Astrocyte of the spinal cord (primary cell): ENCODE measurements at places on chromosomes 6 and 20.

- DNase-seq, result peak; percentile 57
Measured at GRCh38 chr6:139977887-139978332, 603.5 kb upstream of the CITED2 start.

DNA sequence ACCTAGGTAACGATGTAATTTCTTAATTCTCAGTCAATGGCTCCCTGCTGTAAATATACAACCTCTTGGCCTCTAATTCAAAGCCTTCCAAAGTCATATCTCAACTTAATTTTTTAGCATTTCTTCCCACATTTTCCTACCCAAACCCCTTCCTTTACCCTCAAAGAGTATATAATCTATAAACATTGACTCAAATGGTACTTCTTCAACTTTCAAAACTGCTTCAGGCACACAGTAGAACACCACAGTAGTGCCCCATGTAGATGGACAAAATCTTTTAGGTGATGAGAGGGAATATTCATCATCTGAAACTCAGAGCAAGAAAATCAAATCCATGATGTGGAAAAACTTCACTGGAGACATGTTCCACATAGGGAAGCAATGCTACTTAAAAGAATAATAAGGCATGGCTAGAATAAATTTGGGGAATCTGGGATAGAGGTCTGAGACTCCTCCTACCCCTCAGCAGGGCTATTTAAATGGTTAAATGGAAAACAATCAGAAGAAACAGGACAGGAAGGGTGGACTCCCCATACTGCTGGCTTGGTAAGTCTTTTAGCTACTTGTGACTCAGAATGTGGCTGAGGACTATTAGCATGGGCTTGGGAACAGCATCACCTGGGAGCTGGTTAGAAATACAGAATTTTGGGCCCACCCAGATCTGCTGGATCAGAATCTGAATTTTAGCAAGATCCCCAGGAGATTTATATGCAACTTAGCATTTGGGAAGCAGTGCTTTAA, 6.4 kb downstream of the SLC22A2 start:
- DNase-seq, result no peak

- DNase-seq, result peak; percentile 70
Measured at GRCh38 chr20:51639206-51639832, 96.8 kb upstream of the NFATC2 start.

GRCh38 chr6:35073211-35073610, 67.9 kb downstream of the TCP11 start:
- DNase-seq, result no peak

DNA sequence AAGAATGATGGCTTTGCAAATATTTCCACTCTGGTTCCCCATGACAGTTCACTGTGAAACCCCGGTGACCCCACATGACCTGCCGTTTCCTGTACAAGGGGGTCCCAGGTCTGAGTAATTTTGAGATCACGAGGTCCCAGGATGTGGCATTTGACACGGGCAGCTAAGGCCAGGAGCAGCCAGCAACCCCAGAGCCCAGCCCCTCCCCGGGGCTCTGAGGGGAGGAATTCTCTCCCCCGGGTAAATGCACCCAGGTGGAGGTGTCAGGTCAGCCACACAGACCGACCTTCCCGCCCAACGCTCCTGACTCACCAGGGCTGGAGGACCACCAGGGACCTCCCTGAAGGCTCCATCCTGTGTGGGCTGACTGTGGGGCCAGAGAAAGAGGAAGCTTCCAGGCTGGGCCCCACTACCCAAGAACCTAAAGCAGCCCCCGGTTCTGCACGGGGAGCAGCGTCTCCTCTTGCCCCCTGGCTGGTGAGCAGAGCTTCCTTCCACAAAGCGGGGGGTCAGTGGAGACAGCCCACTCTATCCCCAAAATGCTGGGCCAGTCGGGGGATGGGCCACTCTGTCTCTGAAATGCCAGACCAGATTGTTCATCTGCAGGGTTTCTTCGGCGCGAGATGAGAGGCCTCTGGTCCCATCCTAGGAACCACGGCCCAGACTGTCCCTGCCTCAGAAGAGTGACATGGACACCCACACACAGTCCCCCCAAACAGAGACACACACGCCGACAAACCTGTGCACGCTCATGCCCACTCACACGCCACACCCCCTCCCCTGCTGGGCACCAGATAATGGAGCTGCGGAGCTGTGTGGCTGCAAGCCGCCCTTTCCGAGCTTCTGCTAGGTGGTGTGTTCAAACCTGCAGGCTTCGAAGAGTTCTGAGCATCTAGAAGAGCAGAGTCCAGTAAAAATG, 23.4 kb upstream of the SLCO4A1 start:
- no peak for DNase-seq

- DNase-seq, result no peak
Measured at GRCh38 chr20:14853079-14853478, 515.7 kb upstream of the FLRT3 start.

DNA sequence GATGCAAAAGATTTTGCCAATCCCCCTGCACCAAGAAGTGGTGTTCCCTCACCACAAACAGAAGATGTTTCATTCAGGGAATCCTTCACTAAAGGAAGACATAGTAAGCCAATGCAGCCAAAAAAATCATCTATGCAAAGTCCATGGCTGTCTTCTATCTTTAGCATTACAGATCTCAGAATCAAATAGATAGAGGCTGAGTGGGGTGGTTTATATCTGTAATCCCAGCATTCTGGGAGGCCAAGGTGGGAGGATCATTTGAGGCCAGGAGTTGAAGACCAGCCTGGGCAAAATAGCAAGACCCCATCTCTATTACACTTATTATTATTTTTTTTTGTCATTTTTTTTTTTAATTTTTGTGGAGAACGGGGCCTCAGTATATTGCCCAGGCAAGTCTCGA, 32.9 kb upstream of the ZNF217 start:
- DNase-seq, result no peak

GRCh38 chr20:61964675-61965605, 100.7 kb downstream of the TAF4 start:
- DNase-seq, result no peak

- DNase-seq, result no peak
Measured at GRCh38 chr6:25777856-25778649, 23.5 kb downstream of the SLC17A4 start.

GRCh38 chr6:111941686-111942330, 68.6 kb upstream of the FYN start:
- no peak for DNase-seq

GRCh38 chr6:142015011-142015410, 117.7 kb upstream of the GJE1 start:
- peak; percentile 47 for DNase-seq

- peak; percentile 58 for DNase-seq
Measured at GRCh38 chr6:53360093-53360912, 11.6 kb upstream of the ELOVL5 start.

DNA sequence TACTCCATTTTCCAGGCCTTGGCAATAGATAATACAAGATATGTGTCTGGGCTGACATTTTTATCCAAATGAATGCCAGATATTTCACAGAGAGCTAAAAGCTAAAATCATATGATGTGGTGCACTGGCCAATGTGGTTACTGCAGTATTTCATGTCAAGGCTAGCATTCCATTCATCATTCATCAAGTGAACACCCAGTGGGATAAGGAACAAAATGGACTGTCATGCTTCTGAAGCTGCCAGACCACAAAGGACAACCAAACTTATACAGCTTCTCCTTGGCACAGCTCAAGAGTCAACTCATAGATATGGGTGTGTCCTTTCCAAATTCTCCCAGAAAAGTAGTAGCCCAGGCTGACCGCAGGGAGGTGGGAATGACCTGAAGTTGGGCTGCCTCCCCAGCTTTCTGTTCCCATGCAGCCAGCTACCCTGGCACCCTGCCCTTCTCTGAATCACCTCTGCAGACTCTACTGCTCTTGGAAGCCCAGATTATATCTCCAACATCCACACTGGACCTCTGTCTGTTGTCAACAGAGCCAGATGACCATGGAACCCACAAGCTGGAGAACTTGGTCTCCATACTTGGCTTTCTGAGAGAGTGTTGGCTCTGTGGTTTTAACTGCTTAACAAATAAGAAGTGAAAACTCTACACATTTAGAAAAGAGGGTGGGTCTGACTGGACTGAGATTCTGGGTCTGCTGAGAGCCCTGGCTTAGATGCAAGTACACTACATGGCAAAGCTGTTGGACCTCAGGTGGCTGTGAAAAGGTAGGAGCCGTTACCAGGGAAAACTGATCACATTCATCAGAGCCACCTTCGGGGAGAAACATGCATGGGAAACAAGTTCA, 122.8 kb downstream of the ALDH8A1 start:
- DNase-seq, result peak; percentile 91

- DNase-seq, result no peak
Measured at GRCh38 chr6:161401587-161402309, 127.9 kb upstream of the AGPAT4 start.

DNA sequence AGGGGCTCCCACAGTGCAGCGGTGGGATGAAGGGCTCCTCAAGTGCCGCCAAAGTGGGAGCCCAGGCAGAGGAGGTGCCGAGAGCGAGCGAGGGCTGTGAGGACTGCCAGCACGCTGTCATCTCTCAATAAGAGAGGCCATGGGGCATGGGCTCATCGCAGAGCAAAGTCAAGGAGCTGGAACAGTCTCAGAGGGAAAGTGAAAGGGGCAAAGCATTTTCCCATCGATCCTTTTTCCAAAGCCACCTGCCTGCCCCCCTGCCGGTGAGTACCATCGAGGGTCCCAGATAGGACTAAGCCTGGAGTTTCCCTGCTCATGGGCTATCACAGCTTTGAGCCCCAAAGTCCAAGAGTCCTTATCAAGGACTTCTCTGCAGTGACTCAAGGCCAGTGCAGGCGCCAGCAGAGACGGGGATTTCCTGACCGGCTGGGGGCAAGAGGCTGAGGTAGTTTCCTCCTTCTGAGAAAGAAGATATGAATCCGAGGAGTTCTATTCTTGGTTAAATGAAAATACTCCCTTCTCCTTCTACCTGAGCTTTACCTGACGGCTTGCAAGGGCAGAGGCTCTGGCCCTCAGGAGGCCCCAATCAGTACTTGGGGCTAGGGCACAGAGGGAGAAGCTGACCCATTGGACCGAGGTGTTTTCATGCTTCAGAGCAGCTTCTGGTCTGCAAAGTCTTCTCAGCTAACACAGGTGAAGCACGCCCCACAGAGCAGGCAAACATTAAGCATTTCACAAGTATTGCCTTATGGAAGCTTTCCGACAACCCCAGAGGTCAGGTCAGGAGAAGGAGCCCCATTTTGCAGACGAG, 22.6 kb downstream of the ETV7 start:
- no peak for DNase-seq

DNA sequence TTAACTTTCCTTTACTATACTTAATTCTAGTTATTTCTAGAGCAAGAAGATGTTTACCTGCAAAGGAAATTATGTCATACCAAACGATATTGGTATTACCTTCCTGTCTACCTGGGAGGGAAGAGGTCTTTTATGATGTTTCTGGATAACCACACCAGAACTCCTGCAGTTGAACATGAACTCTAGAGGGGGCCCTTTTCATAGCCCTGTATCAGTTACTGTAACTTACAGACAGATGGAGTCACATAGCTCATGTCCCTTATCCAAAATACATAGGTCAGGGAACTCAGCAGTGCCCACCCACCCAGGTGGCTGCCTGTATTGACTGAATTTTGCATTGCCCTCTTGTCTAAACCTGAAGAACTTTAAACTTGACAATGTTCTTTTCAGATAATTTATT, 35.1 kb upstream of the MYL9 start:
- DNase-seq, result no peak

GRCh38 chr6:26392932-26393636, 9.0 kb upstream of the BTN3A1 start:
- DNase-seq, result no peak

DNA sequence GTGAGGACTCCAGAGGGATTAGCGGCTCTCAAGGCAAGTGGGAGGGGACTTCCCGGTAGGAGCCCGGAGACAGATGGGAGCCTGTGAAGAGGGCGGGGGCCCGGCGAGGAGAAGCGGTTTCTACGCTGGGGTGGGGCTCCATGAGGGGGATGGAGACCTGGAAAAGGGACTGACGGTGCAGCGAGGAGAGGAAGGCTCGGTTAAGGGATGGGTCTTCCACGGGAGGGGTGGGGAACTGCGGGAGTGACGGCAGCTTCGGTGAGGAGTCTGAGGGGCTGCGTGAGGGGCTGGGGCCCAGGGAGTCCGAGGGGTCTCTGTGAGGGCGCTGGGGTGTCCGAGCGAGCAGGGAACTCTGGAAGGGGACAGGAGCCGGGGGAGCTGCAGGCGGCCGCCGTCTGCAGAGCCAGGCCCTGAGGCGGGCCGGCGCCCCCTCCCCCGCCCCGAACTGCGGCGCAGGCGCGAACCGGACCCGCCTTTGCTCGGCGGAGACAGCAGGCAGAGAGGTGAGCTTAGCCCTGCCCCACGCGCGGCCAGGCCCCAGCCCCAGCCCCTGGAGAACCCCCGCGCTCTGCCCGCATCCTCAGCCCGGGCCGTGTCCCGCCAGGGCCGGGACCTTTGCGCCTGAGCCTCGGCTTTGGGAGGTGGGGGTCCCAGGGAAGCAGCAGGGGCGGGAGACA, at the start of gene NRSN2:
TSS of gene NRSN2 (plus strand) at position 472 of the 677 bp plus-strand sequence. CDS start 2,533 bp downstream, outside the sequence.
- DNase-seq, result peak; percentile 72

- no peak for DNase-seq
Measured at GRCh38 chr6:126716032-126716431, 376.1 kb downstream of the CENPW start.

DNA sequence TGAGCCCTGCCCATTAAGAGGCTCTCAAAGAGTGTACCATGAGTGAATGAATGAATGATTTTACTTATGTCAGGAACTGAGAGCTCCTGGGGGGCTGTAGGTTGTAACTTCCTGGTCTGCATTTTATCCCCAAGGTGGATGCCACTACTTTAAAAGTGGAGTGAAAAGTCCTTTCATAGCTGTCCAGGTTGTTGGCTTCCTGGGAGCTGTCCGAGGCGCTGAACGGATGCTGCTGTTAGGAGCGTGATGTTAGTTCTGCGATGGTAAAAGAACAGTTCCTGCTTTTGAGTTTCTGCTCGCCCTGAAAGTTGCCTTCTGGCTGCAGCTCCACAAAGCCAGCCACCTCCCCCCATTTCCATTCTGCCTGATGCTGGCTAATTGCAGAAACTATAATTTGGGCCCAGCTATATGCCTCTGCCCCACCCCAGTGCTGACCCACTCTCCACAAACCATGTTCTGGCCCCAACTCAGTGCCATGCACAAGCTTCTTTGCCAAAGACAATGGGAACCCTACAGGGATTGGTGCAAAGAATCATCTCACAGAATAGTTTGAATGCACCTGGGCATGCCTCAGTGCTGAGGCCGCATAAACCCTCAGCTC, 330.9 kb upstream of the CDH4 start:
- DNase-seq, result peak; percentile 4

GRCh38 chr6:18692929-18693685, 306.0 kb downstream of the RNF144B start:
- no peak for DNase-seq

DNA sequence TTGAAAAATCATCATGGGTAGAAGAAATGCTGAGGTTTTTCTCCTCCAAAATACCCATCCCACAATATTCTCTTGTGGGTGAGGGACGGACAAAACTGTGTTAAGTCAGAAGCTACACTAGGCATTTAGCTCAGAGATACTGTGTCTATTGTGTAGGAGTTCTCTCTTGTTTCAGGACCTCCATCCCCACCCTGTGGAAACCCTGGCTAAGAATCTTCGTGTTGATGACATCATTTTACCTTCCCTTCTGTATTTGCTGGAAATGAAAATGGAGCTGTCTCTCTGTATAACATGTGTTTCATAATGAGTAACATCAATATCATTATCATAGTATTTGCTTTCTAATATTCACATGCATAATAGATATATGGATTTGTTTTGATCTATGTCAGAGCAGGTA, 1193.0 kb upstream of the CITED2 start:
- peak; percentile 16 for DNase-seq
